Colonic mucosa (tissue), 4 donors: ENCODE measurements at places on chromosomes 3 and 15.
A peak's percentile ranks its signal among the peaks of the same experiment; 100 is the strongest.

GRCh38 chr15:42911058-42911592 is 9.5 kb downstream of the TTBK2 start:
- no peak for DNase-seq

DNA sequence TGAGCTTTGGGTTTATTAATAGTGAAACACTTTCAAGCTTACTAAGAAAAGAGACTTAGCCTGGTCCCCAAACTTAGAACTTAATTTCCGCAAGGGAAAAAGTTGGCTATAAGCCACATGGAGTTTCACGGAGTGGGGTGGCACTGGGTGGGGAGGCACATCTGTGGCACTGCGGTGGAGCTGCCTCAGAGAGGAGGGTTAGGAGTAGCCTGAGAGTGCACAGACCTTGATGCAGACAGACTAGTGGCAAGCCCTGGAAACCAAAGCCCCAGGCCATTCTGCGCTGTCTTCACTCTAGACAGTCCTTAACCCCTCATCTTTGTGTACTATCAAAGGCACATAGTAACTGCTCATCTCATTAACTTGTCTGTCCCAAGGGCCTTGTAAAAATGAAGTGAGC is 22.0 kb downstream of the CXCR6 start:
- no peak for DNase-seq

DNA sequence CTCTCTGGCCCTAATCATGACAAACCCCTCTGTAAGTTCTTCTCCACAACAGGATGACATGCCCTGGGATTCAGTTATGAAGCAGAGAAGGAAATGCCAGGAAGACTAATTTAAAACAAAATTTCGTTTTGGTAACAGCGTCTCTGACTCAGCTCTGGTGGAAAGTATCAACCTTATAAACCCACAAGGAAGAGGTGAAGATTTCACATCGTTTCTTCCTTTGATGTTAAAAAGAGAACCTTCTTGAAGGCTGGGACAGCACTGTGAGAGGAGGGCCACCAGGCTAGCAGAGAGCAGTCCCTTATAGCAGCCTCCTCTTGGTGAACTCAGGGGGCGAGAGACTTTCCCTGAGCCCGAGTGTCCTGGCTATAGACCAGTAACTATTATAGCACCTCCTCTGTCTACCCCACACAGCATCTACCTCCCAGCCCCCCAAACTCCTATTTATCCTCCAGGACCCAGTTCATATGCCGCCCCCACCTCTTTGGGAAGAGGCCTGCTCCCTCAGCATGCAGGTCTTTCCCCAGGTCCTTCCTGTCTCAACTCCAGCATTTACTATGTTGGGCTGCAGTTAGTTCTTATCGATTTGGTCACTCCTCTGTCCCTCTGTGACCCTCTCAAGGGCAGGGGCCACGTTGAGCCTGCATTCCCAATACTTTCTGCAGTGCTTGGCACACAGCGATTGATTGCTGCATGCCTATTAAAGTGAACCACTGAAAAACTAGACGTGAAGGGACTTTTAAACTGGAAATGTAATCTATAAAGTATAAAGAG is 321.5 kb upstream of the ICE2 start:
- DNase-seq, result no peak

GRCh38 chr15:77715051-77715450 is 82.3 kb upstream of the LINGO1 start:
- DNase-seq, result no peak

DNA sequence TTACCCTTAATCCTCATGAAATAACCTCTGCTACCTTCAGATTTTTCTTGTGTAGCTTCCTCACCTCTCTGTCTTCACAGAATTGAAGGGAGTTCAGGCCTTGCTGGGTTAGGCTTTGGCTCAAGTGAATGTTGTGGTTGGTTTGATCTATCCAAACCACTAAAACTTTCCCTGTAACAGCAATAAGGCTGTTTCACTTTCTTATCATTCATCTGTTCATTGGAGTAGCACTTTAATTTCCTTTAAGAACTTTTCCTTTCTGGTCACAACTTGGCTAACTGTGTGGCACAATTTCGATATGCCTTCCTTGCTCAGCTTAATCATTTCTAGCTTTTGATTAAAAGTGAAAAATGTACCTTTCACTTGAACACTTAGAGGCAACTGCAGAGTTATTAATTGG is 129.8 kb downstream of the NR1I2 start:
- no peak for DNase-seq

GRCh38 chr3:61839256-61839655 is 277.9 kb downstream of the PTPRG start:
- DNase-seq, result no peak

GRCh38 chr3:95408464-95408862 is 1345.6 kb downstream of the NSUN3 start:
- DNase-seq, result no peak

GRCh38 chr15:99187936-99188335 is 61.4 kb downstream of the TTC23 start:
- DNase-seq, result no peak

- DNase-seq, result no peak
Observed at GRCh38 chr15:73750438-73750837, 2.7 kb downstream of the INSYN1 start.

DNA sequence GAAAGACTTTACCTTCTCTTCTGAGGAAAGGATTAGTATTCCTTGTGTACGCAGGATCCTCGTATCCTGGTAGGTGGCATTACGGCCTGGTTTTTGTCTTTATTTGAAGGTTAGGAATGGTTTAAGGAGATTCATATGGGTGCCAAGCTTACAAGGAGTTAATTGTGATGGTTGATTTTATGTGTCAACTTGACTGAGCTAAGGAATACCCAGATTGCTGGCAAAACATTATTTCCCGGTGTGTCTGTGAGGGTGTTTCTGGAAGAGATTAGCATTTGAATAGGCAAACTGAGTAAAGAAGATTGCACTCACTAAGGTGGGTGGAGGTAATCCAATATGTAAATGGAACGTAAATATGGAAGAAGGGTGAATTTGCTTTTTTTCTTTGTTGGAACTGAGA is 44.4 kb upstream of the ABI3BP start:
- DNase-seq, result no peak

GRCh38 chr3:28476194-28476593 is 127.6 kb upstream of the AZI2 start:
- no peak for DNase-seq

DNA sequence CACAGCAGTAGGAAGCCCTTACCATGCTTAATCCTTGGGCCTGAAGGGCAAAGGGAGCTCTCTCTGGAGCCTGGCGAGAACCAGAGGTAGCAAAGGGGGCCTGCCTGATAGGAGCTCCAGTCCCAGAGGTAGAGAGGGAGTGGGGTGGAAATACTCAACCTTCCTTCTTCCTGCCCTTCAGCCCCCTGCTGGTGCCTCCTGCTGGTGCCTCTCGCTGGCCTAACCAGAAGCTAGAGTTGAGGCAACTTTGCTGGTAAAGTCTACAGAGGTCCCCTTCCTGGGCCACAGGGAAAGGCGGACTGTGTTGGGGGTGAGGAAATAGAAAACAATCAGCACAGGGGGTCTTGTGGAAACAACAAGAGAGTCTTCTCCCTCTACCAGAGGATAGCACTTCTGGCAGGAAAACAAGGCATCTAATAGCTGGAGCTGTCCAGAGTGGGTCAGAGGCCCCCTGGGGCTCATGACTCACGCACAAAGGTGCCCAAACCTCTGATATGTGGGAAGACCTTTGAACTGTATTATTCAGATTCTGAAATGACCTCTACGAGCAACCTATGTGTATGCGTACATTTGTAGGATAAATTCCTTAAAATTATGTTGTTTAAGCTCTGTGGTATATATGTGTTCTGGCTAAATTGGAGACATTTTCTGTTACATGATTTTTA is 133.9 kb downstream of the LRRC28 start:
- no peak for DNase-seq

- DNase-seq, result no peak
Observed at GRCh38 chr3:179236669-179237301, 14.1 kb downstream of the KCNMB3 start.

DNA sequence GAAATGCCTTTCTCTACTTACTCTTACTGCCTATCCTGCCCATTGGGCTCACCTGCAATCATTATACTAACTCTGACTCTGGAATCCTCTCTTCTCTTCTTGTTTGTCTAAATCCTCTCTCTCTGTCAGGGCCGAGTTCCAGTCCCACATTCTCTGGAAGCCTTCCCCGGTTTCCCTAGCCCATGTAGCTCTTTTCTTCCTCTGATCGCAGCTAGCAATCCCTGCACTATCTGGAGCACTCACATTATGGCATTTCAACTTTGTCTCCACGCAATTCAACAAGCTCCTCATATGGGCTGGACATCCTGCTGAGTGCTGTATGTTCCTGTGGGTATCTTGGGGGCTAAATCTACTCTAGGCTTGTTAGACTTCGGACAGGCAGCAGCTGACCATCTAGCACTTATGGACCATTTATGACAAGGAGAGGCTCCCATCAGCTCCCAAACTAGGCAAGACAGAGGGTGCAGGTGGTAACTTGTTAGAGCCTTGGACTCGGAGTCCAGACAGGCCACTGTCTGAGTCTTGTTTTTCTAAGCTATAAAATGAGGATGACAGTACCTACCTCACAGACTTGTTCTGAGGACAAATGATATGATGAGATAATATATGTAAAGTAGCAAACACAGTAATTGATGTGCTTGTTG is 58.3 kb downstream of the EPHB3 start:
- DNase-seq, result no peak

GRCh38 chr15:69609176-69609575 is 156.6 kb downstream of the RPLP1 start:
- peak; percentile 6 for DNase-seq

GRCh38 chr3:59425942-59426341 is 376.1 kb upstream of the CFAP20DC start:
- DNase-seq, result no peak

- DNase-seq, result peak; percentile 44
Observed at GRCh38 chr3:4994823-4995499, 15.7 kb downstream of the BHLHE40 start.

GRCh38 chr15:32844118-32844711 is 126.4 kb downstream of the GREM1 start:
- no peak for DNase-seq

DNA sequence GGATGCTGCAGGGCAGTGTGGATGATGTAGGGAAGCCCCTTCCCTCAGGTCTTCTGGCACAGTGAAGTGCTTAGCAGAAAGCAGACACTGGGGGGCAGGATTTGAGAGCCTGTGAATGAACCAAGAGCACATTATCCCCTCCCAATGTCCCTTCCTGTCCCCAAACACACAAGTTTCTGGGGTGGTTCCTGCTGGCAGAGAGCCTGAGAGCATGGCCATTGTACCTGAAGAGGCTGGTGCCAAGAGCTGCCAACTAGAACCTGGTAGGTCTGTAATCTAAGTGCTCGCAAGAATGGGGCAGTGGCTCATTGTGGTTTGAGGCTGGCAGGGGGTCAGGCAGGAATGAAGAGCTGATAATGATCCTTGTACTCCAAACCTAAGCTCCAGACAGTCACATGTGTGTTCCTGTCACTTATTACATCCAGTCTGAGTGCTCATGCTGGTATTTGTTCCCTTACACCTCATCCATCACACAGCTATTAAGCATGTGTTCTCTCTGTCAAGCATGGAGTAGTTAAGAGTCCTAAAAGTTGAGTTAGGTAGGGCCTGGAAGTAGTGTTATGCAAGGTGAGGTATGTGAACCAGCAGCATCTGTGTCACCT is 6.7 kb upstream of the CCR1 start:
- no peak for DNase-seq

DNA sequence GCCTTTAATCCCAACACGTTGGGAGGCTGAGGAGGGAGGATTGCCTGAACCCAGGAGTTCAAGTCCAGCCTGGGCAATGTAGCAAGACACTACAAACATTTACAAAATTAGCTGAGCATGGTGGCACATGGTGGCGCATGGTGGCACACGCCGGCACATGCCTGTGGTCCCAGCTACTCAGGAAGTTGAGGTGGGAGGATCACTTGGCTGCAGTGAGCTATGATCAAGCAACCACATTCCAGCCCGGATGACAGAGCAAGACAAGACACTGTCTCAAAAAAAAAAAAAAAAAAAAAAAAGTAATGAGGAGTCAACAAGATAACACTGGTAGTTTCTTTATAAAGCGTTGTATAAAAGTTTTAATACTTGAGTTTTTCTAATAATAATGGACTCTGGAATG is 10.1 kb downstream of the FEZF2 start:
- no peak for DNase-seq
